Right ventricle myocardium superior (tissue), 1 donor: ENCODE measurements at places on chromosomes 4 and X. TPM values are rescaled to one million over a fixed set of nuclear protein-coding genes. Genes with fewer than 3 reads are reported as not detected.

GLRA2 gene
- not detected for total RNA-seq

MAGEA2B gene
- not detected for total RNA-seq

SPACA5 gene
- not detected for total RNA-seq

DNA sequence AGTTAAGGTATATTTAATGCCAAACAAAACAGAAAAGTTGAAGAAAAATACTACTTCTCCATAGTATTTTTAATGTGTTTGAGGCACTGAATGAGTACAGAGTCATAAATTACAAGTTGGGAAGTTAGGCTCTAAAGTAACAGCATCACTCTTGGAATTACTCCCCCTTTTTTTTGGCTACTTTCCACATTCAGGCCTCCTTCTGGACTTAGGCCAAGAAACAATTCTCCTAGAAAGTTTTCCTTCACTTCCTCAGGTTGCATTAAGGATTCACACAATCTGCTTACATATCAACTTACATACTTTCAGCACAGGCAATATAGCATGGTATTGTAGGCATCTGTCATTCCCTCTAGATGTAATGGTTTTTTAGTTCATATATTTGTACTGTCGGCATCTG lies 52.1 kb downstream of the TMEM165 start:
- no peak for DNase-seq

DNA sequence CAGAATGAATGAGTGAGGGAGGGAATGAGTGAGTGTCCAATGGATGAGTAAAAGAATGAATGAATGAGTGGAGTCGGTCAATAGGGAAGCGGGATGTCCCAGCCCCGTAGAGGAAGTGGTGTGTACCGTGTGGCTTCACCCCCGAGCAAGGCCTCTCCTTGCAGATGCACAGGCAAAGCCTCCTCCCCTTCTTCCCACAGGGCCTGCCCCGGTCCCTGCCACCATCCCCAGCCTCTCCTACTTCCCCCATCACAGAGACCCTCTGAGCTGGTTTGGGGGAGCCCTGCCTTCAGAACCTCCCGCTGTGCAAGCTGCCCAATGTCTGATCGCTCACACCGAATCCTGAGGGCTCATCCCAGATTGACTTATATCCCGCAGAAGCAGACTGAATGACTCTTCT lies 13.6 kb downstream of the HTRA3 start:
- DNase-seq, result peak; percentile 33

DNA sequence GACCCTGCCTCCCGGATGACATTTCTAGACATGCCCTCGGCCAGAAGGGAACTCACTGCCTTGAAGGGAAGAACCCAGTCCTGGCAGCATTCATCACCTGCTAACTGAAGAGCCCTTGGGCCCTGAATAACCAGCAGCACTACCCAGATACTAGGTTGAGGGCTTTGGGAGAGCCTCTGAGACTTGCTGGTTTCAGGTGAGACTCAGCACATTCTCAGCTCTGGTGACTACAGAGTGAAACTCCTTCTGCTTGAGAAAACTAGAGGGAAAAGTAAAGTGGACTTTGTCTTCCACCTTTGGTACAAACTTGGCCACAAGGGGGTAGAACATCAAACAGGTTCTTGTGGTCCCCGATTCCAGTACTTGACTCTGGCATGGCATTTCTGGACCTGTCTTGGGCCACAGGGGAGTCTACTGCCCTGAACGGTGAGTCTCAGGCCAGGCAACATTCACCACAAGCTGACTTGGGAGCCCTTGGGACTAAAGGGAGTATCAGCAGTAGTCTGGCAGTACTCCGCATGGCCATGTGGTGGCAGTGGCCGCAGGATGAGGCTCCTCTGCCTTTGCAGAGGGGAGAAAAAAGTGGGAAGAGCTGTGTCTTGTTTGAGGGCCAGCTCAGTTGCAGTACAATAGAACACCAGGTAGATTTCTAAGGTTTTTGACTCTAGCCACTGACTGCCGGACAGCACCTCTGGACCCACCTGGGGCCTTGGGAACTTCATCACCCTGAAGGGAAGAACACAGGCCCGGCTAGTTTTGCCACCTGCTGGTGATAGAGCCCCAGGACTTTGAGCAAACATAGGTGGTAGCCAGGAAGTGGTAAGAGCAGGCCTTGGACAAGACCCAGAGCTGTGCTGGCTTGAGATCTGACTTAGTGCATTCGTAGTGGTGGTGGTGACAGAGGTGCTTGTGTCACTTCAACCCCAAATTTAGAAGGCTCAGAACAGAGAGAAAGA lies 414.8 kb downstream of the OPHN1 start:
- peak; percentile 6 for DNase-seq

- no peak for DNase-seq
Observed at GRCh38 chr4:147102596-147102995, 156.9 kb upstream of the TTC29 start.

DNA sequence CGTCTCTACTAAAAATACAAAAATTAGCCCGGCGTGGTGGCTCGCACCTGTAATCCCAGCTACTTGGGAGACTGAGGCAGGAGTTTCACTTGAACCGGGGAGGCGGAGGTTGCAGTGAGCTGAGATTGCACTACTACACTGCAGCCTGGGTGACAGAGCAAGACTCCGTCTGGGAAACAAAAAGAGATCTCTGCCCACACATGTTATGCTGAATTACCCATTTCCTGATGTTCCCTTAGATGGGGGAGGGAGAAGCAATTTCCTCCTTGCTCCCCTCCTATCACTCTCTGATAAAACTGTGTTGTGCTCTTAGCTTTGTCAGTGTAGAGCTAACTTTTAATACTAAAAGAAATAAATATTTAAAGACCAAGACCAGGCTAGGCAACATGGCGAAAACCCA lies 102.5 kb downstream of the LARP7 start:
- DNase-seq, result no peak

GRCh38 chr4:11966782-11967181 lies 538.1 kb upstream of the HS3ST1 start:
- no peak for DNase-seq

DNA sequence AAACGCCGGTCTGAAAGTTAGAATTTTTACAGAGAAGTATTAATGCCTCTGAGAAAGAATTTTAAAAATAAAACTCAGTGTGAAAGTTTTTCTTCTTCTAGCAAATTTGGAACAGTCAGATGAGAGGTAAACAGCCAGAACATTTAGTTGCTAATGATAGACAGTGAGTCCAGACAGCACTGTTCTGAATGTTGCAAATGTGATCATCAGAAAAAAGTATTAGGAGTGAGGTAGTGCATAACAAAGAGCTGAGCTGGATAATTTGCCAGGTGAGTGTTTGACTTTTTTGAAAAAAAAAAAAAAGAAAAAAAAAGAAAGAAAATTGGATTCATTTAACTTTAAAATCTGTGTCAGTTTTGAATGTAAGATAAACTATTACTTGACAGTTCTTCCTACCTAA lies 42.0 kb upstream of the GRPR start:
- DNase-seq, result no peak

DNA sequence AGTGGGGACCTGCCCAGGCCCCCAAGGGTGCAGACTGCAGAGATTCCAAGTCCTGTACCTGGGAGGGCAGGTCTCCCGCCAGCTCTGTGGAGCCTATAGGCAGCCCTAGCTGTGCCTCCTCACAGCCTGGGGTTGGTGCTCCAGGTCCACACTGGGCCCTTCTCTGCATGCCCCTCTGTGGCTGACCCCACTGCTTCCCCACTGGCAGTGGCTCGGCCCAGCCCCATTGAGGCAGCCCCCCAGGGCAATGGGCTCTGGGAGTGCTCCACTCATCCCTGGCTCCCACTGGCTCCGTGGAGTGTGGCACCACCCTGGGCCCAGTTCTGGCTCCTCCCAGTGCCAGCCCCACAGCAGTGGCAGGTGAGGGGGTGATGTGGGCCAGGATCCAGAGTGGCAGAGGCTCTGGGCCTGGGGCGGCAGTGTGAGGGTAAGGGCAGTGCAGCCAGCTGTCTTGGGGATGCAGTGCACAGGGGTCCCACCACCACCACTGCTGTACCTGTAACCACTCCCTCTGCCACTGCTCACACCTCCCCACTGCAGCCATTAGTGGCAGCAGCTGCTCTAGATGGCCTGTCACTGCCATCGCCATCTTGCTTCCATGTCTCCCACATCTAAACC lies 312.2 kb downstream of the GPM6A start:
- DNase-seq, result peak; percentile 24

- peak; percentile 69 for DNase-seq
Observed at GRCh38 chr4:107863850-107864371, 39.2 kb downstream of the SGMS2 start.

GRCh38 chr4:105990933-105991332 lies 95.7 kb downstream of the NPNT start:
- DNase-seq, result peak; percentile 92
